Sigmoid colon (tissue), 7 donors: ENCODE measurements at places on chromosomes 2 and 18.

- DNase-seq: no peak
Measured at GRCh38 chr18:45657357-45658335, 42.4 kb downstream of the SLC14A2 start.

- no peak for DNase-seq
Measured at GRCh38 chr2:67670747-67671183, 273.6 kb downstream of the ETAA1 start.

DNA sequence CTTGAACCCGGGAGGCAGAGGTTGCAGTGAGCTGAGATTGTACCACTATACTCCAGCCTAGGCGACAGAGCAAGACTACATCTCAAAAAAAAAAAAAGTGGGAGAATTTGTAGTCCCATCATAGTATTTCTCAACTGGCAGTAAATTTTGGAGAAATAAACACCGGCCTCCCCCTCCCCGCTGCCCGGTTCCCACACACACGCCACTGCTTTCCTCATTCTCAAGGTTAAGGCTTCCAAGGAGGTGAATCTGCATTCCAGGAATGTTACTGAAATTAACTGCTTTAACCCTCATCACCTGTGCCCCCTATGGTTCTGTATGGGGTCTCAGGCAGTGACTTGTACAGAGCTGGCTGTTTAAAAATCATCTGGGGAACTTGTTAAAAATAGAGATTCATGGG, 49.9 kb downstream of the MRPL35 start:
- no peak for DNase-seq

DNA sequence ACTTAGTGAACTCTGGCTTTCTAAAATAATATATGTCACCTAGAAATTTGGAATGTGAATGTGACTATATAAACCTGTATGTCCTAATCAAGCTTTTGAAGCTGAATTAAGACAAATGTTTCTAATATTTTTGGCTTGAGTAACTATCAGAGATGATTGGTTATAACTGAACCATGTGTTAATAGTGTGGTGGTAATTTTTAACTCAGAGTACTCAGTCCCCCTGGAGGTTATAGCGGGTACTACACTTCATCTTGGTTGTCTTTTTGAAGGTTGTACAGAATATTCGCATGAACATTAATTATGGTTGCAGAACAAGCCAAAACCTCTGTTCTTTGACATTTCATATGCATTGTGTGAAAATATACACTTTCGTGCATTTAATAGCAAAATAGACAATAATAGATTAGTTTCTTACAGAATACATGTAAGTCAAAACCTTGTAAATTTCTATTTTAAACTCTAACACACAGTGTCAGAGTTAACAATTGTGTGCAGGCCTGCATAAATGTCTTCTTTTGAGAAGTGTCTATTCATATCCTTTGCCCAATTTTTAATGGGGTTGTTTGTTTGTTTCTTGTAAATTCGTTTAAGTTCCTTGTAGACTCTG, 86.0 kb downstream of the OSBPL6 start:
- no peak for DNase-seq

GRCh38 chr2:23414871-23415270, 29.9 kb downstream of the KLHL29 start:
- no peak for DNase-seq

DNA sequence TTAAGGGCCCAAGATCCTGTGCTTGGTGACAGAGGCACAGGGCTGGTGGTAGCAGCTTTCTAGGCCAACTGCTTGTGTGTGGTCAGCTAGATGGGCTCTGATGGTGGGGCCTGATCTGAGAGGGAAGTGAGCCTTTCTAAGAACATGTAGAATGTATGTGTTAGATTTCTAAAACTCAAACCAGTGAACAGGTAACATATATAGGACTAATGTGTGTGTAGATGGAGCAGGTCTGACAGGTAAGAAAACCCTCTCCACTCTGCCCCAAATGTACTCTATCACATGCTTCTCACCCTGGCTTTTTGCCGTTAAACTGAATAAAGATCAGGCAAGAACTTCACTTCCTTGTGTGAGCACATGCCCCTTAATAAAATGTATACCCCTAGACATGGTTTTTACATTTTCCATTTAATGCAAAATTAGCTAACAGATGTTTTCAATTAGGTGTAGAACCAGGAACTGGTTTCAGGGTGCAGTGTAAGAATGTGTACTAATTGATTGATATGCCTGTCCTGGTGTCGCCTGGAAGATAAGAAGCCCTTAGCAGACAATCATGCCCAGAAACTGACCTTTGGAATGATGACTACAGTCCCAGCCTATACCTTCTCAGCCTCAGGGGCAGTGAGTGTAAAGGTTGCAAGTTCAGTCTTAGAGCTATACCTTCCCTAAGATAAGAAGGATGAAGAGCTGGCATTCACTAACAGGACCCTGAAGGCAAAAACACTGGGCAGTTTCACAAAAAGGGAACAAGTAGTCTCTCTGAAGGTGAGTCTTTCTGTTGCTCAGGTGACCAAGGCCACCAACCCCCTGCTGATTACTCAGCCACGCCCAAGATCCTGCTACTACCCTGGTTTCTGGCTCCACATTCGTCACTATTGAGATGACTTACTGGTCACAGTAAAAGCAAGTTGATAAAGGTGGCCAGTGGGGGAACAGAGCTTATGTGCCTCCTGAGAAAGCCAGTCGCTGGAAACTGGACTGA, 71.2 kb downstream of the SPATS2L start:
- DNase-seq: no peak

GRCh38 chr2:28133778-28134177, 243.2 kb downstream of the BABAM2 start:
- DNase-seq: no peak

DNA sequence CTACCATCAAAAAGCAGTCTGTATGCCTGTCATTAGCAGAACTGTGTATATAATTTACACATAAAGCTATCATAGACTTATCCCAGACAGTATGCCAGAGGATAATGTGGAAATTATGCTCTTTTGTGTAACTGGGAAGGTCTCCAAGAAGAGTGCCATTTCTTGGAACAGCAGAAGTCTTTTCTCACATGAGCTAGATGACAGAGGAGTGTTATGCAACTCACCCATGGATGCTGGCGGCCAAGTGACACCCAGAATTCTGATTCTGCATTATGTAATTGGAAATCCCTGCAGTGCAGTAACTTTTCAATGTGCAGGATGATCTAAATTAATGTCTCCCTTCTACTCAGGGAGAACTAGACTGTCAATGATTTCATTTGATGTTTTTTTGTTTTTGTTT, 160.0 kb downstream of the UBE2E3 start:
- no peak for DNase-seq

- DNase-seq: no peak
Measured at GRCh38 chr2:42486145-42486906, 7.5 kb downstream of the KCNG3 start.

DNA sequence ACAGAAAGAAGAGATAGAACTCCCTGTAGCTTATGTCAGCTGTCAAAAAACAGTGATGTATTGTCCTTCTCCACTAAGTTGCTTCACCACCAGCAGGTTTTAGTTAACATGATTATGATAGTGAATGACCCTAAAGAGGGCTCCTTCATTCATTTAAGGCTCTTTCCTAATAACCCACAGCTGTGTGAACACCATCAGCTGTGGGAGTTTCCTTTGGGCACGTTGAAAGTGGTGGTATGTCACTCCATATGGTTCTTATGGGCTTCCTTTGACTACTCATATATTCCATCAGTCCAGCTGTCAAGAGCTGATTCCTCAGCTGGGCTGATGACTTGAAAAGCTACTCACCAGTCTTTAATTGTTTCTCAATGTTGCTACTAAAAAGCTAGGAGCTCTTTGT, 210.3 kb downstream of the UBE2E3 start:
- no peak for DNase-seq

DNA sequence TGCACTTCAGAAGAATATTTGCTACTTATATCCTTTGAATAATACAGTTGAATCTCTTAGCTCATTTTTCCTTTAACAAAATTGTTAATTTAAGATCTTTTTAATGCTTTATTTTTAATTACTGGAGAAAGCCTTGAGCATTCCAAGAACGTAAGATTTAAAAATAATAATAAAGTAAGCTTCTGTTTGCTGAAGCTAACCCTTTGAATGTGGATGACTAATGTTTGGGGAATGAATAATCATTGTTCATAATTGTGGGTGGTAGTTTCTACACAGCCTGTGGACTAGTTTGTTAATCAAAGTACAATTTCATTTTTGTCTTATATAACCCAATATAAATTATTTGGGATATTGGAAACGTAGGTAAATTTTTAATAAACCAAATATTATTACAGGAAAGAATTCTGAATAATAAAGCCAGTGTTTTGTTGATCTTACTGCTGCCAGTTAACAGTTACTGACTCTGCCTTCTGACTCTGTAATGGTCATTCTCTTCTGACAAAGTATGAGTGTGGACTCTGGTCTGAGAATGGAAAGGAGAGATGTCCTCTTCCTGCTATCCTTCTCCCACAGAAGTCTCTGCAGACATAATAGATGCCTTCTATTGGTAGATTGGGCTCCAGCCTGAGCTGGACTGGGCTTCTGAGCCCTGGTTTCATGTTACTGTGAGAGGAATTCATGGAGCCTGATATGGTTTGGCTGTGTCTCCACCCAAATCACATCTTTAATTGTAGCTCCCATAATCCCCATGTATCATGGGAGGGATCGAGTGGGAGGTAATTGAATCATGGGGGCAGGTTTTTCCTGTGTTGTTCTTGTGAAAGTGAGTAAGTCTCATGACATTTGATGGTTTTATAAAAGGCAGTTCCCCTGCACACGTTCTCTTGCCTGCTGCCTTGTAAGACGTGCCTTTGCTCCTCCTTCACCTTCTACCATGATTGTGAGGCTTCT, 292.7 kb upstream of the SLC39A10 start:
- no peak for DNase-seq

GRCh38 chr2:60484133-60484645, 69.3 kb downstream of the BCL11A start:
- DNase-seq: no peak

GRCh38 chr2:162057426-162057825, 16.6 kb downstream of the DPP4 start:
- DNase-seq: no peak

GRCh38 chr2:222146488-222146887, 152.3 kb downstream of the PAX3 start:
- no peak for DNase-seq

DNA sequence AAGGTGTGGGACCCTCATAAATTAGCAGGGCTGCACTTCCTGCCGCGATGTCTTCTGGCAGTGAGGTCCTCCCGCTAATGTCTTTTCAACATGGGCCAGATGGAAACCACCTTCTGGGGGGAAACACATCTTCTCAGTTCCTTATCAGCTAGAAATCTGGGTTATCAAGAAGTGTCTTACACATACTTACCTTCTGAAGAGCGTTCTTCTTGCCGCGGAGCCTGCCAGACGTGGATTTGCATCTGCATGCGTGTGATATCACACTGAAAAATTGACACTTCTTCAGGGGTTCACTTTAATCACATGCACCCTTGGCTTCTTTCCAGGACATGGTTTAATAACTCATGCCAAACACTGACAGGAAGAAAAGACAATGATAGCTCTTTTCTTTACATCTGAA, 163.5 kb upstream of the SOX11 start:
- no peak for DNase-seq

- no peak for DNase-seq
Measured at GRCh38 chr18:55858661-55859515, 270.9 kb upstream of the TCF4 start.

DNA sequence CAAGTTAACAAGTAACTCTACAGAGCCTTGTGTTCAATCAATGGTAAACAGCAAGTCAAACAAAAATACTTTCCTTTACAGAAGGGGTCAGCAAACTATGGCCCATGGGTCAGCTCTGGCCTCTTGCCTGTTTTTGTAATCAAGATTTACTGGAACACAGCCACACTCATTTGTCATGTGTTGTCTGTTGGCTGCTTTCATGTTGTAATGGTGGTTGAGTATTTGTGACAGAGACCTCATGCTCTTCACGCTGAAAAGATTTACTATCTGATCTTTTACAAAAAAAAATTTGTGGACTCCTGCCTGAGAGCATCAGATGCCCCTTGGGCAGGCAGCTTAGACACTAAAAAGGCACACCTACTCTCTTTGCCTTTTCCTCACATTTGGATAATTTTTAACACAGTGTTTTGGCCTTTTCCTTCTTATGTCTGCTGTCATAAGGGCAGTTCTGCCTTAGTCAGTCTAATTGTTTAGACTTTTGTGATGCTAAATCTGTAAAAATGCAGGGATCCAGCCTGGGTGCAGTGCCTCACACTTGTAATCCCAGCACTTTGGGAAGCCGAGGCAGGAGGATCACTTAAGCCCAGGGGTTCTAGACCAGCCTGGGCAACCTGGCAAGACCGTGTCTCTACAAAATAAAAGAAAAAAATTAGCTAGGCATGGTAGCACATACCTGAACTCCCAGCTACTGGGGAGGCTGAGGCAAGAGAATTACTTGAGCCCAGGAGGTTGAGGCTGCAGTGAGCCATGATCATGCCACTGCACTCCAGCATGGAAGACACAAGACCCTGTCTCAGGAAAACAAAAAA, 18.3 kb downstream of the IL1B start:
- DNase-seq: no peak

DNA sequence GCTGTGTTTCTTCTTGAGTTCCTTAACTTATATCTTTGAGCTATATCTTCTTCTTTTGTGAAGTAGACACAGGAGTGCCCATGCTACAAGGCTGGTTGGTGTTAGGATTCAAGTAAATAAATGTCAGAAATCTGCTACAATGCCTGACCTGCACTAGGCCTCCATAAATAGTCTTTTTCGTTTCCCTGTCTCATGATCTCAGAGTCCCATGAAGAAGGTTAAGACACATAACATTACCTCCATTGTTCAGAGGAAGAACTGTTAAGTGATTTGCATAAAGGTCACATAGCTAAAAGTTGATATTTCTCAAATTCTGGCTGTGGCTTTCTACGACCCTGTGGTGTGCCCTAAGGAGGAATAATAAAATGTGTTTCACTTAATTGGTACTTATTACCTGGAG, 228.4 kb downstream of the KCNS3 start:
- no peak for DNase-seq

GRCh38 chr2:26344581-26345282, 1.2 kb upstream of the SELENOI start:
- DNase-seq: no peak

- no peak for DNase-seq
Measured at GRCh38 chr2:105683011-105683492, 61.7 kb upstream of the NCK2 start.

GRCh38 chr2:144370937-144371584, 148.9 kb downstream of the ZEB2 start:
- DNase-seq: no peak

DNA sequence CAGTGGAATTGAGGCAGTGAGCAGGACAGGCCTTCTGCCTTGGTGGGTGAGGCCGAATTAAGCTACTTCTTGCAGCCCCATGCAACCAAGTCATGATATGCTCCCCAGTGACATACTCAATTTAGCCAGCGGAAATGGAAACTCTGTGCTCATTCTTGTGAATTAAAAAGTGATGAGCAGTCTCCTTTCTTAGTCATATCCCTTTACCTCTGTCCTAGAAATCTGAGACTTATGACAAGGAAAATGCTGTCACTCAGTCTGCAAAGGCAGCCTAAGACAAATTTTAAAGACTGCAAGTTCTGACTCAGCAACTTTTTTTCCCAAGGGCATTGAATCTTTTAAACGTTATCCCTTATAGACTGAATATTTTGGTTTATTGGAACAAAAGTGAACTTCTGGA, 218.2 kb downstream of the SH3BP4 start:
- no peak for DNase-seq
